ENCODE measurements at places on chromosomes 5 and 9.

- no peak for DNase-seq
These were observed 20.3 kb upstream of the THG1L start for GRCh38 chr5:157710882-157711281.

DNA sequence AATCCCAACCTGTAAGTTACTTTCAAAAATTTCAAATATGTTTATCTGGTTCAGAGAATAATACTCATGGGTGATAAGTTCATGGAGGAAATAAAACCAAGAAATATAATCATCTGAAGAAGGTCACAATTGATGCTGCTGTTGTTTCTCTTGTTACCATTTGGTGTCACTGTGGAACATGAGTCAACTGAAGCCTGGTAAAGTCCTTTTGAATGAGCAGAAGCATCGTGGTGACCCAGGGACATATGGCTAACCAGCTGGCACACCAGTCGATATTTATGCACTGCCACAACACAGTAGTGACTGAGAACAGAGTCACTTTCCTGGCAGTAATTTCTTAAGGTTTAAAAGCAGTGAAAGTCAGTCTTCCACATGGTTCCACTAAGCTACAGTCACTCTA, 612.9 kb upstream of the TLE4 start:
- DNase-seq = no peak

- no peak for DNase-seq
These were observed 17.9 kb downstream of the ANKH start for GRCh38 chr5:14853685-14854084.

DNA sequence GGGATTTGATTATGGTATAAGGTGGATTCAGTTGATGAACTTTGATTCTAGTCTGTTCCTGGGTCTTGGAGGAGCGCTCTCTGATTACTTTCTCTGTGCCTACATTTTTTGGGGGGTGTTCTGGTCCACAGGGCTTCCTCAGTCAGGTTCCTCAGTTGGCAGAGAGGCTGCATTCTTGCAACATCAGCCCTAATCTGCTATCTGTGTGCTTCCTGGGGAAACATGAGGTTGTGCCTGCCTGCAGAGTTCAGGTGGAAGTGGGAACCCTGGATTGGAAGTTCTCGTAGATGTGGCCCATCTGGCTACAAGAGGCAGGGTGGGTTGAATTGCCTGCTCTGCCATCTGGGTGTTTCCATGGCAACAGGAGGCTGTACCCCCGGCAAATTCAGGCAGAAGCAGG, 24.5 kb downstream of the POLK start:
- DNase-seq = no peak

- DNase-seq = no peak
These were observed 1199.8 kb downstream of the DTWD2 start for GRCh38 chr5:117788596-117788995.

- no peak for DNase-seq
These were observed 119.0 kb upstream of the KLF9 start for GRCh38 chr9:70533492-70533891.

DNA sequence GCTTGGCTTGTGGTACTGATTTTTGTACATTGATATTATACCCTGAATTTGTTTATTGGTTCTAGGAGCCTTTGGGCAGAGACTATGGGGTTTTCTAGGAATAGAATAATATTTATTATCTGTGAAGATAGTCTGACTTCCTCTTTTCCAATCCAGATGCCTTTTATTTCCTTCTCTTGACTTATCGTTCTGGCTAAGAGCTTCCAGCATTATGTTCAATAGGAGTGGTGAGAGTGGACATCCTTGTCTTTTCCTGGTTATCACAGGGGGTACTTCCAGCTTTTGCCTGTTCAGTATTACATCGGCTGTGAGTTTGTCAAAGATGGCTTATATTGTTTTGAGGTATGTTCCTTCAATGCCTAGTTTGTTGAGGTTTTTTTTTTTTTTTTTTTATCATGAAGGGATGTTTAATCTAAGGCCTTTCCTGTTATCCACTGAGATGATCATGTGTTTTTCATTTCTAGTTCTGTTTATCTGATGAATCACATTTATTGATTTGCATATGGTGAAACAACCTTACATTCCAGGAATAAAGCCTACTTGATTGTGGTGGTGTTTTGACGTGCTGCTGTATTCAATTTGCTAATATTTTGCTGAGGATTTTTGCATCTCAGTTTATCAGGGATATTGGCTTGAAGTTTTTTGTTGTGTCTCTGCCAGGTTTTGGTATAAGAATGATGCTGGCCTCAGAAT, 77.5 kb downstream of the CERT1 start:
- no peak for DNase-seq

GRCh38 chr5:167381457-167381856, 910.0 kb upstream of the WWC1 start:
- no peak for DNase-seq

All from stimulated activated naive CD4-positive, alpha-beta T cell treated with Interleukin-2 at 50 U/mL for 16 hours (primary cell).